ENCODE measurements at places on chromosomes 13 and 19.

- DNase-seq = no peak
Measured at GRCh38 chr19:39438270-39438934, 2.7 kb upstream of the RPS16 start.

DNA sequence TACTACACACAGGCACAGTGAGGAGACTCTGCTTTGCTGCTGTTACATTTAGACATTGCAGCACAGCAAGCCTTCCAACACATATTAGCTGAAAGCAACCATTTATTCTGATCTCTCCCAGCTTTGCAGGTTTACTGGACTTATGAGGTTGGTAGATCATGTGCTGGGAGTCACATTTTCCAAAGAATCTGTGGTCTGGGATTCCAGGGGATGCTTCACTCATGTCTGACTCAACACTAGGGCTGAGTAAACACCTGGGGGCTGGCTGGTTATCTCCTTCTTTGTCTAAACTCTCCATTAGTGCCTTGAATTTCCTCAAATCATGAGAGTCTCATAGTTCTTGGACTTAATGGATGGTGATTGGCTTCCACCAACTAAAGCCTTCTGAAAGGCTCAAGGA is 5.4 kb upstream of the LGALS13 start:
- DNase-seq = no peak

GRCh38 chr13:94707400-94708021 is 4.8 kb downstream of the SOX21 start:
- DNase-seq = peak; percentile 38

GRCh38 chr13:35984287-35984686 is 146.9 kb downstream of the DCLK1 start:
- DNase-seq = no peak

GRCh38 chr13:108408672-108409071 is 139.2 kb downstream of the TNFSF13B start:
- no peak for DNase-seq

DNA sequence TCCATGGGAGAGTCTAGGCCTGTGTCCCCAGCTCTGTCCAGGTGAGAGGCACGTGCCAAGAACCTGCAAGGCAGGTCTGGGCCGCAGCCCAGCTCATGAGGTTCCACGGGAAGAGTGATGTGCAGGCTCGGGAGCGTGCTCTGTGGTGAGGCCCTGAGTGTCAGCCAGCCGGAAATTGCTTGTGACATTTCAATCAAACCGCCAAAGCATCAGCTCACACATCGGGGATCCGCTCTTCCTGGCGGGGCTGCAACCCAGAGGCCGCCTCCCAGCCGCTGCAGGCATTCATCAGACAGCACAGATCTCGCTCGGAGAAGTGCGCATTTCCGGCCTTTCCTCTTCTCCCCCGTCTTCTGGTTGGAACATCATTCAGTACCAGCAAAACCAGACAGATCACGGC is 109.3 kb downstream of the KDM4B start:
- DNase-seq = no peak
